ENCODE measurements at places on chromosomes 7 and 10. TPM values are rescaled to one million over a fixed set of nuclear protein-coding genes. Genes with fewer than 3 reads are reported as not detected.

OR2A12 gene
- total RNA-seq = not detected

PIK3CG gene
- 12.1 TPM for total RNA-seq

FAM25G gene
- total RNA-seq = not detected

AKR1C4 gene
- total RNA-seq = not detected

SLIT1 gene
- 0.58 TPM for total RNA-seq

A1CF gene
- total RNA-seq = not detected

HELLS gene
- total RNA-seq = 99.1 TPM

- no peak for DNase-seq
These were observed 6.9 kb downstream of the MMD2 start for GRCh38 chr7:4951903-4952636.

DNA sequence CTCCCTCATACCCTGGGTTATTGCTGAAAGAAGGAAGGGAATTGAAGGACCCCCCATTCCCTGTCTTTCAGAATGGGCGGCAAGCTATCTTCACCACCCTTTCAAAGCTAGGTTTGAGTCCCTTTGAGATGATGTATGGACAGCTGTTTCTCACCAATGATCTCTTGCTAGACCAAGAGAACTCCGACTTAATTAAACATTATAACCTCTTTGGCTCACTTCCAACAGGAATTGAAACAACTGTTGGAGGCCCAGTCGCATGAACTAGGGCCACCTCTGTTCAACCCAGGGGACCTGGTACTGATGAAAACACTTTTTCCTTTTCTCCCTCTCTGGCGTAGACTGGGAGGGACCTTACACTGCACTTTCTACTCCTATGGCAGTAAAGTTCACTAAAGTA lies 110.6 kb downstream of the ITGB8 start:
- no peak for DNase-seq

- DNase-seq = no peak
These were observed 5.3 kb upstream of the KCNIP2 start for GRCh38 chr10:101848894-101849351.

DNA sequence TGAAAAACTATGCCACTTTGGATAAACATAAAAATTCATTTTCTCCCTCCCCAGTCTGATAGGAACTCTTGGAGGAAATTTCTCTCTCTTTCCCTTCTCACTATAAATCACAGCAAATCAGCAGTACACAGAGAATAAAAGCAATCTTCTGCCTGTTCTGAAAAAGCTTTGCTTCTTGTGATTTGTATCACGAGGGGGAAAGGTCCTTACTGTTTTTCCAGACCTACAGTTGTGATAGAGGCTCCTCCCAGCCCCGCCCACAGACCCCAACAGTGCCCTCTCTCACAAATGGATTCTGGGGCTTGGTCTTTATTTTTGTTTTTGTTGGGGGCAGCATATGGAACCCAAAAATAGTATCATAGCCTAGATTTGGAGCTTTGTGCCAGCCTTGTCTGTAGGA lies 12.2 kb downstream of the FOXK1 start:
- no peak for DNase-seq

DNA sequence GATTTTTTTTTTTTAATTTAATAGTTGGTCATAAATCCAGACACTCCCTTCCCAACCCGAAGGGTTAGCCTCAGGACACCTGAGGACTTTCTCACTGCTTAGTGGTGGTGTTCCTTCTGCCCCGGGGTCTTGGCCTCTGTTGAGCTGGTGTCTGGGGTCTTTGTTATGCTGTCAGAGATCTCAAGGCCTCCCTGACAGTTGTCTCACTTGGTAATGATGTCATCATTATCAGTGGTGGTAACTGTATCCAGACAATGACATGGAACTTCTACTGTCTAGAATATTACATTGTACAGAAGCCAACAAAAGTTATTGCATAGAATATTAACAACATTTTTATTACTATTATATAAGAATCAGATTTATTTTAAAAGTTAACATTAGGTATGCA lies 32.9 kb downstream of the PPP2R2D start:
- no peak for DNase-seq

GRCh38 chr10:5491477-5491876 lies 7.9 kb downstream of the CALML5 start:
- DNase-seq = no peak

- no peak for DNase-seq
These were observed 12.6 kb downstream of the PTER start for GRCh38 chr10:16449454-16449853.

GRCh38 chr7:101058355-101058754 lies 26.9 kb upstream of the TRIM56 start:
- DNase-seq = no peak

DNA sequence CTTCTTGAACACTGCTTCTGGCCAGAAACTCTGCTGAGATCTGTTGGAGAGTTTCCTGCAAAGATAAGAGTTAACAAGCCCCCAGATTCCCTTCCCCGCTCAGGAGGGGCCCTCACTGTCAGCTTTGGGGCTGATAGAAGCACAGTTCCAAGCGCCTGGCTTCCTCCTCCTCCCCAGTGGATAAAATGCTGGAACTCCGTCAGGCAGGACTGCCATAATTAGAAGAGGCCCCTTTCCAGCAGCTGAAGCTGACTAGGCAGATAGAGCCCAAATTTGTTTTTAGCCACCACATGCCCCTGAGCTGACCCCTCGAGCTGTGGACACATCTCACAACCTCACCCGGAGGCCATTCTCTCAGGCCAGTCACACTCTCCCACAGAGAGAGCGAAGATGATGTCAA lies 89.4 kb downstream of the TBXAS1 start:
- DNase-seq = peak; percentile 11

- no peak for DNase-seq
These were observed 757 bp upstream of the PALS2 start for GRCh38 chr7:24572393-24572996.

GRCh38 chr10:3616880-3617279 lies 168.1 kb downstream of the KLF6 start:
- DNase-seq = no peak

DNA sequence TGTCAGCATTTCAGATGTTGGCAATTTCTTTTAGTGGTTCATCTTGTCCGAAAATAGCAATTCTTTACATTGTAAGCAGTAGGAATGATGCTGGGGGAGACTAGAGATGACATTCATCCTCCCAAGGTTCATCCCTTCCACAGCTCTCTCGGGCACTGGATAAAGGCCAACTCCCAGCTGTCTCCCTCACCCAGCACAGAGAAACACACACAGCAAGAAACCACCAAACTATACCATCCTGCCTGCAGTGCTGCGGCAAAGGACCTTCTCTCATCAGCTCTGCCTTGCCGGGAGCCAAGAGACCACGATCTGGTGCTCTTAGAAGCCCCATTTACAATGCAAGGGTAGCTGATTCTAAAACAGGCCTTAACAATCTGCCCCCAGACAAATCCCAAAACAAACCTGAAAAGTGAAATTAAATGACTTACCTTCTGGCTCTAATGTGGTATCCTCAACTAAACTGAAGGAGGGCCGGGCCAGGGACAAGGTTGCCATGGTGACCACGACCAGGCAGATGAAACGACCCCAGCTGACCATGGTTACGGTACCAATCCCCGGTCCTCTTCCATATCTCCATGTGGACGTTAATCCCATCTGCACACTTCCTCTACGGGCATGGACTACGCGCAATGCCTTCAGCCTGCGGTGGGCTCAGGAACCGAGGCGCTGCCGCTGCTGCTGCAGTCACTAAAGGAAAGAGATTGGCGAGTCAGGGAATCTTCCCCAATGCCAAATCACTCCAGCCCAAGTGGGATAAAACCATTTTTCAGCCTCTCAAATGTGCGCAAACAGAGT lies 4.8 kb downstream of the FGFR2 start:
- no peak for DNase-seq

- no peak for DNase-seq
These were observed 212.7 kb upstream of the FAM3C start for GRCh38 chr7:121608785-121609184.

- no peak for DNase-seq
These were observed 51.3 kb downstream of the OAT start for GRCh38 chr10:124367414-124367813.

- DNase-seq = no peak
These were observed 162.2 kb upstream of the SLC25A13 start for GRCh38 chr7:96484091-96484490.

- no peak for DNase-seq
These were observed 184.6 kb downstream of the KCNMA1 start for GRCh38 chr10:77452952-77453564.
